Endothelial cell (in vitro differentiated cells): ENCODE measurements at places on chromosomes 2 and 18. TPM values are rescaled to one million over a fixed set of nuclear protein-coding genes. Genes with fewer than 3 reads are reported as not detected.

DNA sequence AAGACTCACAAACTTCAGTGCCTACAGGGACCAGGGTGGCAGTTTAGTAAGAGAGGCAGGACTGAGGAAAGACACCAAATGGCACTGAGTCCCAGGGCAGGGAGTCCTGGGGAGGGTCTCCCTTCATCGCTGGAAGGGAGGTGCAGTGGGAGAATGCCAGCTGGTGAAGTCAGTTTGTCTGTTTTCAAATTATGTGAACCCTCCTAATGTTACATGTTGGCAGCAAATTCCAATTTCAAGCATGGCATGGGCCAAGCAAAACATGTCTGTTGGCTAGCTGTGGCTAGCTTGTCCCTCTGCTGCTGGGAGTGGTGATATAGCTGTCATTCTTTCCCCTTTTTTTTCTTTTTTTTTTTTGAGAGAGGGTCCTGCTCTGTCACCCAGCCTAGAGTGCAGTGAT, 55.9 kb upstream of the HAAO start:
- no peak for DNase-seq

DNA sequence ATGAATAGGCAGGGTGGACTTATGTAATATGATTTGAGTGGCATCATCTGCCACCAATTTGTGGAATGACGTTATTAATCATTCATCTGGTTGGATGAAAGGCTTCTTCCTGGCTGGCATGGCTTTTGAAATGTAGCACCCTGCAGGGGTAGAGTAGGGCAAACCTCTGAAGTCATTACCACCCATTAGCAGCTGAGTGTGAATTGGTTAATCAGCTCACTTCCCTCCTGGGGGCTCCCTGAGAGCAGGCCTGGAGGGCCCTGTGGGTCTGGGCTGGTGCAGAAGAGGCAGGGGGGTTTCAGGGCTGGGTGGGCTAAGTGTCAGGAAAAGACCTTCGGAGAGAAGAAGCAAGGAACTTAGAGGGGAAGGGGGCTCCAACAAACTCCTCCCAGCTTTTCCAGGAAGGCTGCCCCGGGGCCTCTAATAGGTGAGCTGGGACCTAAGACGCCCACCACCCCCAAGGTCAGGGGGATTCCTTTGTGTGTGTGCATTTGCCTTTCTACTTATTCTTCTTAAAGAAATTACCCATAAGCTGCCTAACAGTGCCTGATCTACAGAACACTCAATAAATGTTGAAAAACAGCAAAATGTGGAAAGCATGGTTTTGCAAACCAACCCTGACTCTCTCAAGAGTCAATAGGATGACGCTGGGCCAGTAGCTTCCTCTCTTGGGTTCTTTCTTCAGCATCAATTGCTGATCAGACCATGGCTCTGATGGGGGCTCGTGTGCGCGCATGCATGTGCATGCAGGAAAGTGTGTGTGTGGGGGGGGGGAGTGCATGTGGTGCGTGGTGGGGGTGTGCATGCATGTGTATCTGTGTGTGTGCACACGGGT, 49.7 kb upstream of the ZNF516 start:
- no peak for DNase-seq

- DNase-seq, result no peak
These were observed 9.9 kb upstream of the B4GALT6 start for GRCh38 chr18:31694297-31694696.

DNA sequence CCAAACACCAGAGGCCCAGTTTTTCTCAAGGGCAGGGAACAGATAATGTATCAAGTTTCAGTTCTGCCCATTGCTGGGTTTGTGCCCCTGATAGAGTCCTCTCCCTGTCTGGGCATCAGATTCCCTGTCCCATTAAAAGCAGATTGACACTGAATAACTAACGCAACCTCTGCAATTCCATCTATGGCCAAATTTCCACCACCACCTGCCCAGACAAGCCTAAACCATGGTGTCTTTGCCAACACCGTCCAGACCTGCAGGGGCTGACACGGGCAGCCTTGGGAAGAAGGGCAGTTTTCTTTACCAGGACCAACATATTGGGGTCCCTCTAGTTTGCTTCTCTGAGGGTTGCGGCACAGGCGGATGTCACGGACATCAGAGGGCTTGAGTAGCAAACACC, 26.4 kb upstream of the PAX8 start:
- DNase-seq, result no peak

DNA sequence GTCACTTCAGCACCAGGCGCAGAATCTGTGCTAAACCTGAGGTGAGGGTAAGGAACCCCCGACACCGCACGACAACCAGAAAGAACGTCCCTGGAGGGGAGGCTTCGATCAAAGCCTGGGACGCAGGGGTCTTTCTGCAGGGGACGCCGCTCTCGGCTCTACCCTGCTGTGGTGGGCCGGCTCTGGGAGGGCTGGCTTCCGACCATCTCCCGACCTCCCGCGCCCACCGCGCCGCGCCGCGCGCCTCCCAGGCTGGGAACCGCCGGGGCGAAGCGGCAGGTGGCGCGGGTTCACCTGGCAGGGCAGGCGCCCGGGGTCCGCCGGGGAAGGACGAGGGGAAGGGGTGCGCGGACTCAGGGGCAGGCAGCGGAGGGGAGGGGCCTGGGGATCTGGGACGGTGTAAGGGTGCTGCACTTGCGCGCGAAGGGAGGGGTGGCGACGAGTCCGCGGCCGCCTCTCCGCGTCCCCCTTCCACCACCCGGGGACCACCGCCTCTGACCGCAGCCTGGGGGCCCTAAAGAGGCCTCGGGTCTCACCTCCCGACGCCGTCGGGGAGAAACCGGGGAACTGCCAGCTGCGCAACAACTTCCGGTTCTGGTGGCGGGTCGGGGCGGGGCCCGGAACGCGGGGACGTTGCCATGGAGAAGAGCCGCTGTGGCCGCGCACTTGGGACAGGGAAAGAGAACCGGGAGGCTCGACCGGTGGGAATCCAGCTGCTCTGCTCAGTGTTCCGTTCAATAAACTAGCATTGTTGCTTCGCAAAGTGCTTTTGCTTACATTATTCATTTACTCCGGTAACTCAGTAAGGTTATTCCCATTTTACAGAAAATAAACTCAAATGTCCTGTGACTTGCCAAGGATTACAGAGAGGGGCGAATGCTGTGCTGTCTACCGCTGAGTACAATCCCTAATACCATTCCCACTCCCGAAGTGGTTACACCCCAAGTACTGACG, at the start of gene ZNF396:
ZNF396 (minus strand) TSS at position 596 of the 954 bp plus-strand sequence. CDS start 3,045 bp downstream, outside the sequence.
- DNase-seq, result peak; percentile 77

- DNase-seq, result no peak
These were observed 85.9 kb downstream of the ARMC9 start for GRCh38 chr2:231284296-231284695.

DNA sequence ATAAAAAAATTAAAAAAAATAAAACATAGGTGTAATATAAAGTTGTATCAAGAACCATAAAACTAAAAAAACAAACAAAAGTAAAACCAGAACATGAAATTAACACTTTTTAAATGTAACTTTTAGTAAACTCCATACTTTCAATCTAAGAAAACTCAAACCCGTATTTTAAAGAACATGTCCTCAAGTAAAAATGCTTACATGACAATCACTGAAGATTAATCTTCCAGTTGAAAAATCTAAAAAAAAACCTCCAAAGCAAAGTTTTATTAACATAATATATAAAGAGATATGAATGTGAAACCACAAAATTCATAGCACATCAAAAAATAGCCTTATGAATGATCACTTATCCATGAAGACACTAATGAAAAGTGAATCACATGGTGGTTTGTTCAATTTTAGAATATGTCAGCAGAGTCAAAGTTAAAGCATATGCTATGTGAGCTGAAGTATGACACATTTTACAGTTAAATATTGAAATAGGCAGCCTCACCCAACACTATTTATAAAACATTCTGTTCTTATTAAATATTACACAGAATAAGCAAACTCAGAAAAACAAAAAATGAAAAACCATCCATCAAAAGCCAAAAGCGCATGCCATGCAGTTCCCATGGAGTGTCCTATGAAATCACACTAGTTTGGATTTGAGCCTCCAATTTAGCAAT, 23.1 kb upstream of the CHAC2 start:
- no peak for DNase-seq

DNA sequence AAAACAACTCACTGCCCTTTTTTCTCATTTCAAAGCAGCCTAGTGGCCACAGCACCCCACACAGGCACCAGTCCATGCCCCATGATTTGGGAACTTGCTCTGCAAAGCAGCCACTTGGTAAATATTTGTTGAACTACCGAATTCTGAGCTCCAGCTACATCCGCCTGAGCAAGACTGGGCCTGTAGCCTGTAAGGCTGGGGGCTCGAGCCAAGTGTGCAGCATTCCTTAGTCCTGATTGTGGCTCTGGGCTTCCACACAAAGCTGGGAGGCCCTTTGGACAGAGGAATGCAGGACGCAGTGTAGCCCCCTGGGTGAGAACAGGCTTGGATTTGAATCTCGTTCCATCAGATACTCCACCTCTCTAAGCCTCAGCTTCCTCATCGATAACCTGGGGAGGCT, 88.4 kb downstream of the ACTR2 start:
- DNase-seq, result no peak

GRCh38 chr2:195477248-195477995, 179.6 kb upstream of the SLC39A10 start:
- DNase-seq, result no peak

- no peak for DNase-seq
These were observed 50.4 kb downstream of the CLIP4 start for GRCh38 chr2:29165362-29166241.

DNA sequence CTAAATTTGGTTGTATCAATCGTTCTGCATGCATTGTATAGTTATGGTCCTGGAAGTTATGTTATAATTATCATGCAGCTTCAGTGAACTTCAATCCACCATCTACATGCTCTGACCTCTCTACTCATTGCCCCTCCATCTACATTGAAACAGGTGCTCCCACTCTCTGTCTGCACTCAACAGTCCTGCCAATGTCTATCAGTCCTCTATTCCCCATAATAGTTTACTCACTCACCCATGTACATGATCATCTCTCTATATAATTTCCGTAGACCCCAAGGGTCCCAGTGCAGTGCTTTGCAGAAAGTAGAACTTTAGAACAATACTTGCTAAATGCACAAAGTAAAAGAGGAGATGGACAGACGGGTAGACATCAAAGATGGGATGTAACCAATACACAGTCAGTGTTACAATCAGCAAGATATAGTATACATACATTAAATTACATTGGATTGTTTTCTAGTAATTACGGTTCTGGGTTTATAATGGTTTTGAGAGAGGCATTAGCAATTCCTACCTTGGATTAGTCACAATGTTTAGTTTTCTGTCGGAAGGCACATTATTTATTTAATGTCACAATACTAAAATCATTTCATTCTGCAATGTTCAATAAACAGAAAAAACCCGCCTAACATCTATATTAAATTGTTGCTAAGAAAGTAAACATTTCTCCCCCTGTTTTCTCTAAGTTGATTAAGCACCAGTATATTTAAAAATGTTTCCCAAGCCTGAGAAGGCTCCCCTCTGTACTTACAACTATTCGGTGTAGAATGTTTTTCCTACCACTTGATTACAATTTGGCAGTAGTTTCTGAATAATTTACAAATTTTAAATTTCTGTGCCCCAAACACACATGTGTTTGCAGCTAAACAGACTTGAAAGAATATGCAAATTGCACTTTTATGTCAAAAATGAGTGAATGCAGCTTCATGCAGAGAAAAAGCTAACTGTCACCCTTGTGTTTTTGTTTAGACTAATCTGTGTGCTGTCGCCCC, 94.4 kb upstream of the SIX2 start:
- no peak for DNase-seq

GRCh38 chr2:28152585-28153280, 239.9 kb upstream of the FOSL2 start:
- DNase-seq, result no peak

DNA sequence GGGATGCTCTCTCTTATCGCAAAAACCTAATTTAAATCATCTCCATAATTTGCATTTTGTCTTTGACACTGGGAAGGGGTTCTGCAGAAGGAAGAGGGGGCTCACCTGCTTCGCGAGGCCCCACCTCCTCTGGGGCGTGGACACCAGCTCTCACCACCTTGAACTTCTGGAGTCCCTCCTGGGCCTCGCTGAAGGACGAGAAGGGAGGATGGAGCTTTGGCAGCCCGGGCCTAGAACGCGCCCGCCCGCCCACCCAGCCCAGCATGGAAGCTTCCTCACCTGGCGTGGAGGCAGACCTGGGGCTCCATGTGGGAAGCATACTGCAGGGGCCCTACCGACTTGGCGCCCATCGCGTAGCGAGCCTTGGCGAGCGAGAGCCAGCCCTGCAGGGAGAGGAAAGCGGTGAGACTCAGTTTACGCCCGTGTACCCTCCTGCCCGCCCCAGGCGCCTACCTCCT, 1.1 kb upstream of the IMP4 start:
- DNase-seq, result no peak

DNA sequence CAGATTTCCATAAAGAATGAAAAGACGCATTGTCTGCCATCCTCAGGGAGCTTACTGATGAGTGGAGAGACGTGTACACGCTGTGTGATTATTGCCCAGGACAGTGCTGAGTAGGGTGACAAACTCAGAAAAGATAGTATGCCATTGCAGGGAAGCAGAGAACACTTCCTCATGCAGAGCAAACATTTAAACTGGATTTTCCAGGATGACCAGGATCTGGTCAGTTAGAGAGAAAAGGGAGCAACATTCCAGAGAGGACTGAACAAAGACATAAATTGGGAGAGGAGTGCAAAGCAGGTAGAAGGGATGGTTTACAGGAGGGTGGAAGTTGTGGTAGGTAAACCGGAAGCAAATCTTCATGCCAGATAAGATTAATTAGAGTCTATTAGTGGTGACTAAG, 2.3 kb downstream of the SLC9A2 start:
- no peak for DNase-seq

GRCh38 chr2:42871372-42871771, 79.0 kb upstream of the HAAO start:
- no peak for DNase-seq

GRCh38 chr2:237200462-237200861, 114.8 kb downstream of the COPS8 start:
- no peak for DNase-seq

- no peak for DNase-seq
These were observed 172.2 kb downstream of the MBD2 start for GRCh38 chr18:54052259-54052658.

GRCh38 chr2:173414823-173415322, 60.2 kb downstream of the CDCA7 start:
- DNase-seq, result no peak

- DNase-seq, result no peak
These were observed 29.9 kb downstream of the FN1 start for GRCh38 chr2:215405722-215406581.

DNA sequence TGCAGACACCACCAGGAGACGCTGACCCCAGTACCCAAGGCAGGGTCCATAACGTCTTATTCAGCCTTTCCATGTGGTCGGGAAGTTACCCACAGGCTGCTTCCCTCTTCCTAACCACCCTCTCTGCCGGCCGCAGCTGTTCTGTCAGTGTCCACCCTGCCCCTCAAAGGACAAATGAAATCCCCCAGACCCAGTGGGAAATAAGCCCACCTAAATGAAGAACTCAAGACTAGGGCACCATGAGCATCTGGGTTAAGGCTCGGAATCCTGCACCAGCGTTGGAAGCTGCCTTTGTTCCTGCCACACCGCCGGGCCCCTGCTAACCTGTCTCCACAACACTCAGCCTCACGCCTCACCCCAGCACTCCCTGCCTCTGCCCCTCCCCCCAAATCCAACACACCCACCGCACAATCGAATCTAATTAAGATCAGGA, 21.7 kb downstream of the BCL11A start:
- no peak for DNase-seq

- DNase-seq, result peak; percentile 68
These were observed 243.0 kb downstream of the CELF4 start for GRCh38 chr18:37322492-37323035.

Gene GPR17
- 0.15 TPM for total RNA-seq

Gene ACTG2
- 8.3 TPM for total RNA-seq

Gene ANKRD62
- total RNA-seq, result 0.13 TPM

Gene ARID5A
- total RNA-seq, result 16.4 TPM

Gene NYAP2
- not detected for total RNA-seq
